Esophagus squamous epithelium (tissue), 5 donors: ENCODE measurements at places on chromosomes 6 and 20. TPM values are rescaled to one million over a fixed set of nuclear protein-coding genes. Genes with fewer than 3 reads are reported as not detected.

- DNase-seq = no peak
Measured at GRCh38 chr6:29107758-29108157, at the start of gene OR2J3. Gene OR2J3, plus strand, starts transcription at chr6:29108058. Its CDS starts 3,833 bp downstream, at chr6:29111891.

GRCh38 chr6:138219901-138220300, 1.6 kb upstream of the PBOV1 start:
- DNase-seq = no peak

DNA sequence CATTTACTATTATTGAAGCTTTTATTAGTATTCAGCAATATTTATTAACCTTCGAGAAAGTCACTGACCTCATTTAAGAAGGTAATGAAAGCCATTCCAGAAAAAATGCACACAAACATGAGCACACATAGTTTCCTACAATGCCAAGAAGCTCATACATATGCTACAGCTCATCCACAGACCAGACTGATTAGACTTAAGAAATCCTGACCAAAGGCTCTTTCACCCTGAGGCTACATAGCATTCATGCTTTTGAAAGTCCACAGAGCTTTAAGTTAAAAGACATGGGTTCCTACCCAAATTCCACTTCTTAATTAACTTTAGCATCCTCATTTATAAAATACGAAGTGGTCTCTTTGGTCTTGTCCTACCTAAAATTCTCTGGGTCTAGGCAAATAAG, 430.4 kb downstream of the TBC1D32 start:
- no peak for DNase-seq

DNA sequence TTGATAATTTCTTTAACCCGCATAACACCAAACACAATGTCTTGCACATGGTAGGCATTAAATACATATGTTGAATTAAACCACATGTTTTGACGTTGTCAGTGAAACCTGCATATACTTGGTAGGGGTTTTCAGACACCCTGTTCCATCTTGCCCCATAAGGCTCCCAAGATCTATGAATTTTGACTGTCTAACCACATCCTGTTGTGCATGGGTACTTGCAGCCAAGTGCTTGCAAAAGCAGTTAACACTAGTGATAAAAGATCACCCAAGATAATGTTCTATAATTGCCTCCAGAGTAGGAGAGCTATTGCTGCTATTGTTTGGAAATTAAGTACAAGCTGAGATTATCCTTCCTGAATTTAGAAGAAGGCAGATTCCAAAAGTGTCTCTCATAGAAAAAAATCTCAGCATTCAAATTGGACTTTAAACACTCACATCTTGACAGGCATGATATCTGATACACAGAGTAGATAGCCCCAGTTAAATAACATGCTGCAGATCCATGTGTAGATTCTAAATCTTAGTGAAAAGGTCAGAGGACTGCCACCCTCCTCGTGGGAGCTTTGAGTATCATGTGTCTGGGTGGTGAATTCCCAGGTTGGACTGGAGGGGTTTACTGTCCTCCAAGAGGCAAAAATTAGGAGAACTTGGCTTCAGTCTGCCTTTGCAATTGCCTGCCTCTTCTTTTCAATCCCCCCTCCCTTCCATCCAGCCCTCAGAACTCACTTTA, 25.8 kb upstream of the CCN6 start:
- no peak for DNase-seq

DNA sequence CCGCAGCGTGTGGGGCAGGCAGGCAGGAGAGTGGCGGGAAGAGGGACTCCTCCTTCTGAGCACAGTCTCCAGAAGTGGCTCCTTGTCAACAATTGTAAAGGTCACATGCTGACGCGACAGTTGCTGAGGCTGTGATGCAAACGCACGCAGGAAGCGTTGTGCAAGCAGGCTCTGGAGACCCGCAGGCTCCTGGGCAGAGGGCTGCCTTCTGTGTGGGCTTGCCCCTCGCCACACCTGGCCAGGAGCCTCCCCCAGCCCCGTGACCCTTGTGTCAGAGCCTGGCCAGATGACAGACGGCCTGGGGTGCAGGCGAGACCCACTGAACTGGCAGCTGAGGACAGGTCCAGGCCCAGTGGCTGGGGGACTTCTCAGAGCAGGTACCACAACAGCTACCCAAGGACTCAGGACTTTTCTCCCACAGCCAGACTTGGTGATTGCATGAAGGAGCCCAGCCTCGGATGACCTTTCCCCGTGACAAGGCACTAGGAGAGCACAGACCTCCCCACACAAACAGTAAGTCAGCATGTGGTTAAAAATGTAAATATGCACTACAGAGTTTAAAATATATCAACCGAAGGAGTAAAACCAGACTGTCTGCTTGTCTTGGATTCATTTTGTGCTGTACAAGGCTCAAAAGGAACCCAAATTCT, 222.1 kb upstream of the RREB1 start:
- no peak for DNase-seq

- DNase-seq = no peak
Measured at GRCh38 chr6:44395501-44395900, 8.0 kb downstream of the CDC5L start.

GRCh38 chr6:83126807-83127206, 59.3 kb downstream of the DOP1A start:
- no peak for DNase-seq

DNA sequence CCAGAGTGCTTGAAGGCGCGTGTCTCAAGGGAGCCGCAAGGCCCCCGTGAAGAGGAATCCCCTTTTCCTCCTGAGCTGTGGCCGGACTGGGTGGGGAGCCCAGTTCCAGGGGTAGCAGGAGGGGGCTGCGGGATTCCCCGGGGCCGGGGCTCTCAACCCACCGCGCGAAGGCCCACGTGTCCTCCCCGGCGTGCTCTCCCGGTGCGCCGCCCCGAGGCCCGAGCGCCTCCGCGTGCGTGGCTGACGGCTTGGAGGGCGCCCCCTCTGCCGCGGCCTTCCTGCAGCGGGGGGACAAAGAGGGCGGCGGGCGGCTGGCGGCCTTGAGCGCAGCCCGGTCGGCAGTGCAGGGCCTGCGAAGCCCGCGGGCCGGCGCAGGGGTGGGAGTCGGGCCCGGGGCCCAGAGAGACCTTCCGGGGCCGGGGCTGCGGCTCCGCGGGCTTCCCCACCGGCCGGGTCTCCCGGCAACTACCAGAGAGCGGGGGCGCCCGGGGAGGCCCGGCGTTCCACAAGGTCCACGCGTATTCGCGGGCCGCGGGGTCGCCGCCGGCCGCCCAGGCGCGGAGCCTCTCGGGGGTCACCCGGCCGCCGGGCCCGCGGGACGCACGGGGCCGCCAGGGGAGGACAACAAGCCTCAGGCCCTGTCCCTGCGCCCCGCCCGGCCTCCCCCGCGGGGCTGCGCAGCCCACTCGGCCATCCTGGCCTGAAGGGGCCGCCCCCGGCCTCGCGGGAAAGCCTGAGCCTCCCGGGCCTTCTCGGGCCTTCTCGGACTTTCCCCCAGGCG, at the start of gene FAM217A:
FAM217A (minus strand) TSS at position 447 of the 781 bp plus-strand sequence. CDS start 1,723 bp downstream, outside the sequence.
- DNase-seq = no peak

- DNase-seq = no peak
Measured at GRCh38 chr6:12557765-12558164, 158.8 kb upstream of the PHACTR1 start.

DNA sequence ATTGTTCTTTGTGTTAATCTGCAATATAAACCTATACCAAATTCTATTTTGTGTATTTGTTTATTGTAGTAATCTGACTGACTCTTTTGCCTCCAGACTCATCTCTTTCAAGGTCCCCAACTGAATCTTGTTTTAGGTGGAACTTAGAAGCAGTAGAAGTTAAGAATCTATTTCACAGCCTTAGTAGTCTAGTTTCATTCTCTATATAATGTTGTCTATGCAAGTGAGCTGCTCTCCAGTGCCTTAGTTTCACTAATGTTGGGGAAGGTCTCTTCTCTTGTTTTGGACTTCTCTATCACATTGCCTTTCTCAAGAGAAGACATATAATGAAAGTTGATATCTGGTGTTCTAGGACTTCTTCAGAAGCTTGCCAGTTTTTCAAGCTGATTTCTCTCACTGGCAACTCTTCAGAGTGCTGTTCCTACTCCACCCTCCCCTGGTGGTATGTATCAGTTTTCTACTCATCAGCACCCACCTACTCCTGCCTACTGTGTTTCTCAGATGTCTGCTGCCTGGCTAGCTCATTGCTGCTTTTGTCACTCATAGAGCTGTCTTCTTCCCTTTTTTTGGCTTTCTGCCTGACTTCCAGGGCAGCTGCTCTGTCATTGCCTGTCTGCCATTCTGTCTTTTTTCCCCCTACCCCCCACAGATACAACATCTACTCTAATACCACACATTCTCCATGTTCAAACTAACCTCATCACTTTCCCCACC, 82.1 kb downstream of the PTPRA start:
- no peak for DNase-seq

GRCh38 chr6:107413966-107414645, 45.3 kb downstream of the PDSS2 start:
- DNase-seq = no peak

GRCh38 chr6:69202768-69203167, 567.7 kb downstream of the ADGRB3 start:
- no peak for DNase-seq

GRCh38 chr6:67358241-67358640, 1276.8 kb upstream of the ADGRB3 start:
- no peak for DNase-seq

GRCh38 chr20:10313701-10314100, 95.1 kb downstream of the SNAP25 start:
- DNase-seq = no peak

- no peak for DNase-seq
Measured at GRCh38 chr20:62012631-62013030, 53.0 kb downstream of the TAF4 start.

DNA sequence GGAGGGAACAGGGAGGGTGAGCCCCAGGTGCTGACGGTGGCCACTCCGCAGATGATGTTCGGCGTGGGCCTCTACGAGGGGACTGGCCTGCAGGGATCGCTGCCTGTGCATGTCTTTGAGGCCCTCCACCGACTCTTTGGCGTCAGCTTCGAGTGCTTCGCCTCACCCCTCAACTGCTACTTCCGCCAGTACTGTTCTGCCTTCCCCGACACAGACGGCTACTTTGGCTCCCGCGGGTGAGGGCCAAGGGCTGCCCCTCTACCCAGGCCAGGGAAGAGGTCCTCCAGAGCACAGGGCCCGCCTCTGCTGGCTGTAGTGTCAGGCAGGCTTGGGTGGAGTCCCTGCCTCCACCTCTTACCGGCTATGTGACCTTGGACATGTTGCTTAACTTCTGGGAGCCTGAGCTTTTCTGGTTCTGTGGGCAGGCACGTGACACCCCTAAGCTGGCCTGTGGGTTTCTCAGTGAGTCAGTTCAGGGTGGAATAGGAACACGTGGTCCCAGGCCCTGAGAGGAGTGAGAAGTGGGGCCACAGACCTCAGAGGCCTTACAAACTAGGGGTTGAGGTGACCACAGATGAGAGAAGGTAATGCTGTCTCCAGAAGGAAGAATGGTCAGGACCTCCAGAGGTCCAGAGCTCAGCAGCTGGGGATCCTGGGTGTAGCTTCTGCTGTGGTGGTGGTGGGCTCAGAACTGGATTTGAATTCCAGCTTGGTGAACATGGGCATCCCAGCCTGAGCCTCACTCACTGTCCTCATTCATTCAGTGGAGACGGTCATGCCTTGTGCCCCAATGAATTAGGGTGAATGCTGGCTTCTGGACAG, 11.9 kb downstream of the PCIF1 start:
- no peak for DNase-seq

GRCh38 chr6:145887969-145888368, 73.4 kb upstream of the FBXO30 start:
- DNase-seq = no peak

- no peak for DNase-seq
Measured at GRCh38 chr20:59585714-59586409, 18.5 kb upstream of the PHACTR3 start.

DNA sequence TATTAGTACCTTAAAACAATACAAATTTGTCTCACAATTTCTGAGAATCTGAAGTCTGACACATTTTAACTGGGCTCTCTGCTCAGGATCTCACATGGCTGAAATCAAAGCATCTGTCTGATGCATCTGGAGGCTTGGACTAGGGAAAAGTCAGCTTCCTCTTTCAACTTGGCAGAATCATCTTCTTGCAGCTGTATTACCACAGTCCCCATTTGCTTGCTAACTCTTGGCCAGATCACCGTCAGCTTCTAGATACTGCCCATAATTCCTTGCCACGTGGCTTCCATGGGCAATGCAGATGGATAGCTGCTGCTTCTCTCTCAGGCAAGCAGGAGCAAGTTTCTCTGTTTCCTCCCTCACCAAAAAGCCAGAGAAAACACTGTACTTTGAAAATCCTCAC, 1106.4 kb upstream of the CITED2 start:
- DNase-seq = no peak

GRCh38 chr20:6502999-6503398, 264.5 kb upstream of the BMP2 start:
- no peak for DNase-seq

DNA sequence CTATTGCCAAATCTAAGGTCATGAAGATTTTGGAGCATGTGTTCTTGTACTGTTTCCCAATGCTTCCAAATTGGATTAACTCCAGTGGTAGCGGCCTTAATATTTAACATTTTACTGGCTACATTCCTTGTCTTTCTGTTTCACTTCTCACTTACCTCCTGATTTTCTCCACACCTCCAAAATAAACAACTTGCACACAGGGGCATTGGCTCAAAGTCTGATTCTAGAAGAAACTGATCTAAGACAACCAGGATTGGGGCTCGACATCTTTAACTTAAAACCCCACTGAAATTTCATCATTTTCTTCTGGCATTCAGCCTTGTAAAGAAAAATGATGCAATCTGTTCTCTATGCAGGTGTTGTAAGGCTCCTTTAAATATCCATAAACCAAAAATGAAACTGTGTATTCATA, 557.9 kb upstream of the ID4 start:
- no peak for DNase-seq

- no peak for DNase-seq
Measured at GRCh38 chr6:144286503-144287393, 1.6 kb downstream of the UTRN start.

GRCh38 chr6:111423960-111424846, 58.8 kb downstream of the REV3L start:
- no peak for DNase-seq

- DNase-seq = no peak
Measured at GRCh38 chr20:10379761-10380160, 54.3 kb downstream of the MKKS start.

DNA sequence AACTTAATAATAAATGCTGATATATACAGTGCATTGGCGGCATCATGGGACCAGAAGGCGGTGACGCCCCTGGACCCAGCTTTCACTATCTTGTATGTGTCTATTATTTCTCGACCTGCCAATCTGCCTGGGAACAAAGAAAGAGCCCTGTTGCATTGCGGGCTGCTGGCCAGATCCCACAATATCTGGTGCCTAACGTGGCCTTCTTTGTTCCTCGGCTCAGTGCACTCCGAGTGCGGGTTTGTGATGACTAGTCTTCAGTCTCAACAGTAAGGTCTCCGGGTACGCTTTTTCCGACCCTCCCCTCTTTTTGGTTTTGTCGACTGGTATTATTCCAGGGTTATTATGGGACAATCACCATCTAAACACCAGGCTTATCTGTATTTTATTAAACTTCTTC, 291.5 kb downstream of the TBC1D32 start:
- DNase-seq = no peak

Gene EXOC2
- 24.8 TPM for total RNA-seq

Gene NKAIN4
- not detected for total RNA-seq

Gene MEP1A
- 0.09 TPM for total RNA-seq

Gene LAMA2
- total RNA-seq = 112 TPM

Gene PHACTR1
- total RNA-seq = 1.5 TPM

Gene BPI
- total RNA-seq = not detected

Gene MMP24
- not detected for total RNA-seq

Gene ANKRD66
- total RNA-seq = not detected

Gene COL19A1
- 0.19 TPM for total RNA-seq

Gene SEMG1
- total RNA-seq = not detected

Gene OPRM1
- not detected for total RNA-seq

Gene PRL
- not detected for total RNA-seq

Gene CRISP2
- total RNA-seq = 0.76 TPM

Gene BHLHE23
- not detected for total RNA-seq

Gene RSPH9
- not detected for total RNA-seq

Gene RBPJL
- not detected for total RNA-seq

Gene CEP57L1
- 4.9 TPM for total RNA-seq
